Inflammatory macrophage (primary cell): ENCODE measurements at places on chromosomes 7 and 10.
A peak's percentile ranks its signal among the peaks of the same experiment; 100 is the strongest.

GRCh38 chr7:49630513-49630912 lies 142.9 kb upstream of the VWC2 start:
- DNase-seq, result no peak

- DNase-seq, result no peak
Observed at GRCh38 chr10:126524526-126524925, 136.2 kb upstream of the ADAM12 start.

DNA sequence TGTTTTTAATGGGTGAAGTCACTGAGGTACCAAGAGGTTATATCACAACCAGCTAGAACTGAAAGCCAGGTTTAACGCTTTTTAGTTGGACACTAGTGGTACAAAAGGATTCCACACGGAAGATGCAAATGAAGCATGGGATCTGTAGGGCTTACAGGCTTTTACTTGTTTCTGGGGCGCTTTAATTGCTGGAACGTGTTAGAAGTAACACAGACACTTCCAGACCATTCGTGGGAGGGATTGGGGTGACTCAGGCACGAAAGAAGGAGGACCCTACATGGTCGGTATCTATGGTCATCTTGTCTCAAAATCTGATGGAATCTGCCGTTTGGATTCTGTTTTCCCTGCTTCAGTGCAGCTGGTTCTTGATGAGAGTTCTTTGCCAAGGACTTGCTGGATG lies 1.0 kb downstream of the YKT6 start:
- no peak for DNase-seq

DNA sequence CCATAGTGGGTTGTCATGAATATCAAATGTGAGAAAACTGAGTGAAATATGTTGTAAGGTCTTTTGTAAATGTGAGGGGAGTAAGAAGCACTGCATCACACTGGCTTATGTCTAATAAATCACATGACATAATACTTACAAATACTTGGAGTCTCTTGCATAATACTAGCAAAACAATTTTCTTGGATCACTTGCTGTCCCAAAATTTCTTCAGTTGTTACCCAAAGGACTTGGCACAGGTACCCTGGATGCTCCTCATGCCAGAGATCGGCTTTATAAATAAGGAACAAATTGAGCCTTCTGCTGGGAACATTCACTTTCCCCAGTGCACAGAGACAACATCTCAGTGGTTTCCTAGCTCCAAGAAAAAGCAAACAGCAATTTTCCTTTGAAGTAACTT lies 5.0 kb upstream of the LRIT2 start:
- no peak for DNase-seq

- peak; percentile 13 for DNase-seq
Observed at GRCh38 chr7:65554-65953, 126.8 kb upstream of the FAM20C start.

GRCh38 chr10:93715345-93715744 lies 13.0 kb upstream of the FRA10AC1 start:
- DNase-seq, result no peak

GRCh38 chr7:36469236-36469635 lies 79.6 kb downstream of the ANLN start:
- DNase-seq, result no peak

DNA sequence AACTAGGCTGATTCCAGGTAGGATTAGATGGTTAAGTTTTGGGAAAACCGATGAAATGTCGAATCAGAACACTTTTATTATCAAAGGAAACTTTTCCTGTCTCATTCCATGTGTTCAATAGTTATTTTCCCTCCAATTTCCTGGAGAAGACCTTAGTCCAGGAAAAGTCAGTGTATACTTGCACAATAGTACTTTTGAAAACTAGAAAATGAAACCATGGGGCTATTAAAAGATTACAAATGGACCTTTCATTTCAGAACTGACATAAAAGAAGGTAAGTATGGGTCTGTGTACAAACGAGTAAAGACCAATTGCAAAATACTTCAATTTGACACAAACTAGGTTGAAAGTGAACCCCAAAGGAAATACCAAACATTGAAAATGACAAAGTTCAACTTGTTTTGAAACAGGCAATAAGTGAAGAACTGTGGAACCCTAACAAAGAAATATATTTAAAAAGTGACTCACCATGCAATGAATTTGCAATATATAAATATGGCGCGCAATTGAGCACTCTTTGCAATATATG lies 2.1 kb downstream of the AVPI1 start:
- DNase-seq, result no peak

- no peak for DNase-seq
Observed at GRCh38 chr7:1331561-1332467, 99.1 kb downstream of the UNCX start.

GRCh38 chr10:34813626-34814222 lies 1.4 kb downstream of the PARD3 start:
- DNase-seq, result no peak

- DNase-seq, result no peak
Observed at GRCh38 chr10:98268694-98269431, 869 bp upstream of the LOXL4 start.

- peak; percentile 3 for DNase-seq
Observed at GRCh38 chr10:86712317-86712707, 44.0 kb downstream of the LDB3 start.

DNA sequence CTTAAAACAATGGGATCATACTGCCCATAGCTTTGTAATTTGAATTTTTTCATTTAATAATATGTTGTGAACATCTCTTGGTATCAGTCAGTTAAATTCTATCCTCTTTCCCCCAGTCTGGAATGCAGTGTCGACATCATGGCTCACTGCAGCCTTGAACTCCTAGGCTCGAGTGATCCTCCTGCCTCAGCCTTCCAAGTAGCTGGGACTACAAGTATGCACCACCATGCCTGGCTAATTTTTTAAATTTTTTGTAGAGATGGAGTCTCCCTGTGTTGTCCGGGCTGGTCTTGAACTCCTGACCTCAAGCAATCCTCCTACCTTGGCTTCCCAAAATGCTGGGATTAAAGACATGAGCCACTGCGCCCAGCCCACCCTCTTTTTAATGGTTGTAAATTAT lies 34.6 kb downstream of the MPLKIP start:
- no peak for DNase-seq

GRCh38 chr7:148958061-148958460 lies 70.2 kb downstream of the PDIA4 start:
- DNase-seq, result no peak

GRCh38 chr10:110419265-110419664 lies 78.4 kb upstream of the DUSP5 start:
- no peak for DNase-seq

DNA sequence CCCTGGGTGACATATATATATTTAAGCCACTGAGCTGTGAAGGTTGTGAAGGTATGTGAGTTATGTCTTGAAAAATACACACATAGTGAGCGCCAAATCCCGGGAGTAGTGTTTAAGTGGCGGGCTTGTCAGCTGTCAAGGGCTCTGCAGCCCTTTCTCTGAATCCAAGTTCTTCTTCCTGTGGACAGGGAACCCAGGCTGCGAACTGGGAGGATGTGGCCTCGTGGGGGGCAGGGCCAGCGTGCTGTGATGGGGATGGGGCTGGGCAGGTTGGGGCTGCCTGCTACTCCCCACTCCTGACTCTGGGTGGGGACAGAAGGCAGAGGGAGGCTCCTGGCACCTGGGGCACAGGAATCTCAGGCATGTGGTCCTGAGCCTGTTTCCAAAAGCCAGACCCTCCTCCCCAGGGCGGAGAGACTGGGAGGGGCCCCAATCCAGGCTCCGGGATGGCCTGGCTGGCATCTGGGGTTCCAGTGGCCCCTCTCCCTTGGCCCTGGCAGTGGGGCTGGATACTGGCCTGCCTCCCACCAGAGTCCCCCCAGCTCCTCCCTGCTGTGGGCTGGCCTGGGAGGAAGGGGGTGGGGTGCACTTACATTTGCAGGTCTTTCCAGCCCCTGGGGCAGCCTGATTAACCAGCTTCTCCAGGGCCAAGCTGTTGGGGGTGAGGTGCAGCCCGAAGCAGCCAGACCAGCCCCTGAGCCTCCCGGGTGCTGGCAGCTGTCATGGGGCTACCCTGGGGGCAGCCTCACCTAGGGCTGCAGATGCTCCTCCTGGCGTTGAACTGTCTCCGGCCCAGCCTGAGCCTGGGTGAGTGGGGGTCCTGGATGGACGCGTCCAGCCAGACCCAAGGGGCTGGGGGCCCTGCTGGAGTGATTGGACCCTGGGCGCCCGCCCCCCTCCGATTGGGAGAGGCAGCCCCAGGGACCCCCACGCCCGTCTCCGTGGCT lies at the start of gene UPK3B:
Gene UPK3B, plus strand, starts transcription at position 622 of the 947 bp plus-strand sequence. Its CDS starts 101 bp downstream, at position 723.
- DNase-seq, result peak; percentile 0

- no peak for DNase-seq
Observed at GRCh38 chr10:102542800-102543418, 39.1 kb downstream of the SUFU start.
